Fibroblast of the aortic adventitia (primary cell): ENCODE measurements at places on chromosomes 3 and 15.

DNA sequence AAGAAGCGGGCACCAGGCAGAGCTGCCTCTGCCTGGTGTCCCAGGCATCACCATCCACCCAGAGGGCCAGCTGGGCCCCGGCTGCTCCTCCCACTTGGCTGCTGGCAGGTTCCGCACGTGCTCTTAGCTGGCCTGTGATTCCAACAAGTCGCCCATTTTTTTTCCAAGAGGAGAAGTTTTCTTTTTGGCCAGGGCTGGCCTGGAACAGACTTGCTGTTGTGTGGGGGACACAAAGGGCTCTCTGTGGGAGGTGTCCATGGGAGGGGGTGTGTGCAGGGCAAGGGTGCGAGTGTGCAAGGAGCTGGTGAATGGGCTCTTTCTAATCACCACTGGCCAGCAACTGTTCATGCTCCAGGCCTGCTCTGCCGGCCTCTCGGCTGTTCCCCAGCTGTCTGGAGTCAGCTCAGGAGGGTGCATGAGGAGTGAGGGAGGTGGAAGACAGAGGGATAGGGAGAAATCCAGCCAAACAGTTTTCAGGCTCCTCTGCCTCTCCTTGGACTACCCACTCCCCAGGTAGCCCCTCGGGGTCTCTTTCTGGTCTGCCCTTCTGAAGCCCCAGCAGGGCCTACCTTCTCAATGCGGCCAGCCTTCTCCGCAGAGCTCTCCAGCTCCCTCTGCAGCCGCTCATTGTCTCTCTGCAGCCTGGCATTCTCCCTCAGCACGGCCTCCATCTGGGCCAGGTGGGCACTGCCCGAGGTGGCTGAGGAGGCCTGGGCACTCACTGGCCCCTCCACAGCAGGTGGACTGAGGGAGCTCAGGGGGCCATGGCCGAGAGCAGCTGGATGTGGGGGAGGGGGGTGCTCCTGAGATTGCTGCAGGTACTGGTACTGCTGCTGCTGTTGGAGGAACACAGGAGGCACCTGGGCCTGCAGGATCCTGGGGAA lies 7.1 kb downstream of the AMOTL2 start:
- peak; percentile 53 for DNase-seq

GRCh38 chr3:41116851-41117250 lies 82.5 kb upstream of the CTNNB1 start:
- no peak for DNase-seq

- no peak for DNase-seq
Observed at GRCh38 chr3:18556503-18557135, 131.5 kb upstream of the SATB1 start.

GRCh38 chr3:112813723-112814171 lies 32.9 kb downstream of the CD200R1L start:
- DNase-seq = peak; percentile 80

GRCh38 chr15:92092289-92093105 lies 239.0 kb downstream of the SLCO3A1 start:
- DNase-seq = peak; percentile 35

GRCh38 chr3:153502682-153503081 lies 340.7 kb downstream of the RAP2B start:
- no peak for DNase-seq

- no peak for DNase-seq
Observed at GRCh38 chr3:86845726-86846125, 145.2 kb downstream of the VGLL3 start.

GRCh38 chr3:100047455-100048141 lies 66.7 kb downstream of the FILIP1L start:
- DNase-seq = peak; percentile 59

GRCh38 chr15:28885630-28886430 lies at the start of gene APBA2:
Gene APBA2, plus strand, starts transcription at chr15:28885974. Its CDS starts 167,911 bp downstream, at chr15:29053885.
- peak; percentile 7 for DNase-seq

- peak; percentile 70 for DNase-seq
Observed at GRCh38 chr15:73650416-73651126, 17.4 kb upstream of the NPTN start.

- no peak for DNase-seq
Observed at GRCh38 chr3:160312014-160312624, 86.9 kb downstream of the C3orf80 start.

DNA sequence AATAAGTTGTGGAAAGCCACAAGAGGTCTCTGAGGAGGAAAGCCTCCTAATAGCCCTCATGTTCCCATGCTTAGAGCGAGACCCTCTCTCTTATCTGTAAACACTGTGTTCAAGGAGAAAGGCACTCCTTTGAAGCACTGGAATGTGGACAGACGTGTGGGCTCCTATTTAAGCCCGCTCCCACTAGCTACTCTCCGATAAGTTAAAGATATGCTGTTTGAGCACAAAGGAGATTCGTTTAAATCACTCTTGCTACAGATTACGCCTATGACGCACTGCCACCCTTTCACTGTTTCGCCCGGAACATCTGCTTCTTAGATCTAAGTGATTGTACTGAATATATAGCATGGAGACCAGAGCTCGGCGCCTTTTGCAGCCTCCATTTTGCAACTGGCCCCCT lies 57.8 kb upstream of the FAM3D start:
- DNase-seq = no peak

- peak; percentile 83 for DNase-seq
Observed at GRCh38 chr3:178381971-178382448, 154.2 kb upstream of the KCNMB2 start.

DNA sequence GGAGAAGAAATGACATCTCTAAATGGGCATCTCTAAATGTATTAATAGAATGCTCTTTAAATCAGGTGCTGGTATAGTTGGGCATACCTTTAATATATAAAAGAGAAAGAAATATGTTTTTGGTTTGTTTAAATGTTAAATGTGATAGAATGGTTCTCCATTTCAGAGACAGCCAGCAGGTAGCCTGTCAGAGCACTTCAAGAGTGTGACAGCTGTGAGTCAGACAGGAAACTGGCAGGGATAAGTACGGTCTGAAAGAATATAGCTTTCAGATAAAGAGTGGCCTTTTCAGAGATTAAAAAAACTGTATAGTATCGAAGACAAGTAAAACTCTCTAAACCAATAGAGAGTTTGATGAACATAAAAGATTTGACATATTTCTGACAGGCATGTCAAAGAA lies 654.1 kb downstream of the IGSF11 start:
- no peak for DNase-seq
